ENCODE measurements at places on chromosomes 3 and 15.

- peaks cover 18% of the 10 kb centered on the region for H3K4me1 ChIP-seq
- H3K36me3 ChIP-seq: peaks cover 8% of the 10 kb centered on the region
- no peak overlapping the region for H3K27ac ChIP-seq
- no peaks in the 10 kb centered on the region for H3K27me3 ChIP-seq
Observed at GRCh38 chr3:188212308-188212969, 58.5 kb downstream of the LPP start.

GRCh38 chr3:123126031-123126430 is 59.2 kb downstream of the PDIA5 start:
- H3K27ac ChIP-seq: peak overlapping the region; percentile 32
- H3K4me1 ChIP-seq: peaks cover 8% of the 10 kb centered on the region
- DNase-seq: no peak
- H3K36me3 ChIP-seq: peaks cover 20% of the 10 kb centered on the region

GRCh38 chr3:19596408-19596807 is 337.6 kb downstream of the EFHB start:
- no peaks in the 10 kb centered on the region for H3K4me1 ChIP-seq
- H3K27me3 ChIP-seq: no peaks in the 10 kb centered on the region
- DNase-seq: no peak
- no peak overlapping the region for H3K27ac ChIP-seq
- H3K4me3 ChIP-seq: no peak overlapping the region

DNA sequence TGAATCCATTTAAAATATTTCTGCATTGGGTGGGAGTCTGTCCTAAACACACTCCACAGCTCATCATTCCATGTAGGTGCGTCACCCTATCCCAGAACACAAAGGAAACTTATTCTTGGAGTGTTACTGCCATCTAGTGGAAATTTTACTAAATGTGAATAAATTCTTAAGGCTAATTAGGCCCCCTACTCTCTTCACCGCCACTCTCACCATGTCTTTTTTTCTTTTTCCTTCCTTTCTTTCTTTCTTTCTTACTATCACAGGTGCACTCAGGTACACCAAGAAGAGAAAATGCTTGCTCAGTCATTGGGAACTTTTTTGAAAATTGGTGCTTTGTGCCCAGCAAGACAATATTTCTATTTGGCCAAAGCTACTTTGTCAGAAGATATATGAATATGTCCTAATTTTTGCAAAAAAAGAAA is 26.4 kb upstream of the ATP8B4 start:
- no peak overlapping the region for H3K4me3 ChIP-seq
- no peaks in the 10 kb centered on the region for H3K36me3 ChIP-seq
- peak overlapping the region; percentile 21 for H3K27ac ChIP-seq
- no peaks in the 10 kb centered on the region for H3K27me3 ChIP-seq
- peaks cover 24% of the 10 kb centered on the region for H3K4me1 ChIP-seq

DNA sequence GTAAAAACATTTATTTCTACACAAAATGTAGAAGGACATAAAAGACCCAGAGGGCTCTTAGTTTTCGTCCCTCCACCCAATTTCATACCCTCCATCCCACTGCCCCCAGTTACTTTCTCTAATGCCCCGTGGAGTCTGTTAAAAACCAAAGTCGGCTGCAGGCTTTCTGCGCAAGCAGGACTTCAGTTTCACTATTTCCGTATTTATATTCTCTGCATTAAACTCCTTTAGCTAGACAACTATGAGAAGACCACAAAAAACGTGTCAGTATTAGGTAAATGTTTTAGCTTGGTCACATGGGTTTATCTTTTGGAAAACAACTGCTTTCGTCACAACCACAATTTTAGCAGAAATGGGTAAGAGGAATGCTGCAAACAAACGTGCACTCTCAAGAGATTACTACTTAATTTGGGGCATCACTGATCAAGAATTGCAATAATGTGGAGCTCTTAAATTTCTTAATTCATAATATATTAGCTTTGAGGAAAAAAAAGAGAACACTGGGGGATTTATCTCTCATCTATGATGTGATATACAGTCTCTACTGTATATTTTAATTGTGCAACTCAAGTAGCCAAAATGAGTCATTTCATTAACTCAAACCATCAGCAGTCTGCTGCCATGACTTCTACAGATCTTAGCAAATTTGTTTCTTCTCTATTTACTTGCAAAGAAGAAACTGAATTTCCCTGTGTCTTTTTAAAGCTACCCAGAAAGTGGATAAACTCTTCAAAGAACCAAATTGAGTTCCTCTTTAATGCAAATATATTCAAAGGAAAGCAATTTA is 740 bp upstream of the NSMCE3 start:
- peak overlapping the region; percentile 87 for H3K4me3 ChIP-seq
- H3K27ac ChIP-seq: peak overlapping the region; percentile 95
- no peaks in the 10 kb centered on the region for H3K36me3 ChIP-seq

DNA sequence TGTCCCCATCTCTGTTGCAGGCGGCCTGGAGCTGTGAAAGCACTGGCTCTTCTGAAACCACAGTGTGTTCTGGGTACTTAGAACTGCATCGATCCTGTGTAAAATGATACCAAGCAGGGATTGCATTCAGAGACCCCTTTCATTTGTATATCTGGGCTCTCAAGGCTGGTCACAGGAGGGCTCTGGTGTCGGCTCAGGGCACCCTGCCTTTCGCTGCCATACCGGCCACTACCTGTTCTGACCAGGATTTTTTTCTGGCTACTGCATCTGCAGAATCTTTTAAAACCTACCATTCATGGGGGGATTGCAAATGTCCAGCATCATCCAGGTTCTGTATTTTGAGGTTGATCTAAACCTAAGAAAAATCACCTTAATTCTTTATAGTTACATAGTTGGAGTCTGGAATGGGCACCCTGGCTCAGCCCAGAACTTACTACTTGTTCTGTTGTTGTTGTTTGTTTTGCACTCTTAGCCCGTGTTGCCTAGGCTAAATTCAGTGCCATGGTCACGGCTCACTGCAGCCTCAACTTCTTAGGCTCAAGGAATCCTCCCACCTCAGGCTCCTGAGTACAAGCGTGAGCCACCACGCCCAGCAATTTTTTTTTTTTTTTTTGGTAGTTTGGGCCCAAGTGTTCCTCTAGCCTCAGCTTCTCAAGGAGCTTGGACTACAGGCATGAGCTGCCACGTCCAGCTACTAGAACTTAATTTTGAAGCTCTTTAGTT is 52.7 kb downstream of the TRIM71 start:
- DNase-seq: no peak
- H3K27me3 ChIP-seq: no peaks in the 10 kb centered on the region
- no peak overlapping the region for H3K4me3 ChIP-seq

GRCh38 chr15:56432304-56432703 is 32.6 kb downstream of the MNS1 start:
- H3K4me3 ChIP-seq: no peak overlapping the region
- H3K27me3 ChIP-seq: no peaks in the 10 kb centered on the region
- H3K36me3 ChIP-seq: peaks cover 23% of the 10 kb centered on the region
- no peak for DNase-seq
- H3K4me1 ChIP-seq: no peaks in the 10 kb centered on the region

- no peak for DNase-seq
- H3K27me3 ChIP-seq: no peaks in the 10 kb centered on the region
- no peaks in the 10 kb centered on the region for H3K36me3 ChIP-seq
- H3K27ac ChIP-seq: no peak overlapping the region
- H3K4me1 ChIP-seq: peaks cover 5% of the 10 kb centered on the region
- no peak overlapping the region for H3K4me3 ChIP-seq
Observed at GRCh38 chr15:90845201-90845949, 23.0 kb upstream of the FURIN start.

DNA sequence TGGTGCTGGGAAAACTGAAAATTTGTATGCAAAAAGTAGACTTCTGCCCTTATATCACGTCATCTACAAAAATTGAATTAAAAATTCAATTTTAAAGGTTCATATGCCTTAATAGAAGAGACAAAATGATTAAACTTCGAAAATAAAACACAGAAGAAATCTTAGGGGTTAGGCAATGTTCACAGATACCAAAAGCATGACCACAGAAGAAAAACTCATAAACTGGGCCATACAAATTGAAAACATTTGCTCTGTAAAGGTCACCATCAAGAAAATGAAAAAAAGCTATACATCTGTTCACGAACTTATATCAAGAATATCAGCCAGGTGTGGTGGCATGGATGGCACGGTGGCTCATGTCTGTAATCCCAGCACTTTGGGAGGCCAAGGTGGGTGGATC is 245.1 kb downstream of the PCCB start:
- no peak overlapping the region for H3K4me3 ChIP-seq
- no peaks in the 10 kb centered on the region for H3K4me1 ChIP-seq
- no peak for DNase-seq
- no peaks in the 10 kb centered on the region for H3K27me3 ChIP-seq

DNA sequence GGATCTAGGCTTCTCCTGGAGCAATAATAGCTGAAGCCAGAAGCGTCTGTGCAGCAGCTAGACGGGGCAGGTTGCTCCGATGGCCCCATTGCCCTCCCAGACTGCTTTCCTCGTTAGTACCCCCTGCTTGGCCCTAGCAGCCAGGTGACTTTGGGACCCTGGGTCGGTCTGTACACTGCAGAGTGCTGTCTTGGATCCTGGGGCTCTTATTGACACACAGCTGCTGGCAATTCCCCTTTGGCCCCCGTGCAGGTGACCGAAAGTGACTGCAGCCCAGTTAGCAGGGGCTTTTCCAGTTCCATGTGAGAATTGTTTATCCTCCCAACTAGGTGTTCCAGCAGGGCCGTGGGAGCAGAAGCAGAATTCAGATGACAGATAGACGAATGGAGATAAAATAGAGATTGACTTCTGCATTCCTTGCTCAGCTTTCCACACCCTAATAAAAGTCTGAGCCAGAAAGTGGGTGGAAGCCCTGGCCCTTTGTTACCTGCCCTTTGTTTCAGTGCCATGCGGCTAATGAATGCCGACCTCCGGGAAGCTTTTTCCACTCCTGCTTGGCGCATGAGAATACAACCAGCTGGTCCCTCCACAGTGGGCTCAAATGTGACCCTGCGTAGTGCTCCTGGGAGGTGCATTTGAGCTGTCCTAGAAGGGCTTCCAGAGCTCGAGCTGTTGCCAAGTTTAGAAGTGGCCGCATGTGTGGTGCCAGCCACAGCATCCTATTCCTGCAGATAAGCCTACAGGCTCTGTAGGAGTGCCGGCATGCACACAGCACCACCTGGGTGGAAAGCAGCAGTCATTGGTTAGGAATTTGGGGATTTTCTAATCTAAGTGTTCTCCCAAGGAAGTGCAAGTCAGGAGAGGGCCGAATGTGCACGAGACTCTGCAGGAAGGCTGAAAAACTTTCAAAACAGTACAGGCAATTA is 94.4 kb downstream of the SLCO3A1 start:
- H3K36me3 ChIP-seq: no peaks in the 10 kb centered on the region

DNA sequence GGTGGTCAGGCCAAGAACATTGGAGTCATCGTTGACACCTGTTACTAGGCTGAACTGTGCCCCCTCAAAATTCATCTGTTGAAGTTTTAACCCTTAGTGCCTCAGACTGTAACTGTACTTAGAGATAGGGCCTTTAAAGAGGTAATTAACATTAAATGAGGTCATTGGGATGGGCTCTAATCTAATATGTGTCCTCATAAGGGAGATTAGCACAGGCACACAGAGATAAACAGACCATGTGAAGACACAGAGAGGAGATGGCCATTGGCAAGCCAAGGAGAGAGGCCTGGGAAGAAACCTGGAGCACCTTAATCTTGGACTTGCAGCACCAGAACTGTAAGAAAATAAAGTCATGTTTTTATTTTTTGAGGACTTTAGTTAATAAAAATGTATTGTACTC is 59.6 kb downstream of the PLCL2 start:
- H3K27me3 ChIP-seq: peaks cover 71% of the 10 kb centered on the region
- H3K4me3 ChIP-seq: no peak overlapping the region
- H3K4me1 ChIP-seq: peaks cover 21% of the 10 kb centered on the region
- no peak for DNase-seq
- no peak overlapping the region for H3K27ac ChIP-seq
- no peaks in the 10 kb centered on the region for H3K36me3 ChIP-seq

GRCh38 chr3:60870396-60870795 is 380.9 kb downstream of the FHIT start:
- no peak overlapping the region for H3K4me3 ChIP-seq
- H3K36me3 ChIP-seq: no peaks in the 10 kb centered on the region
- H3K27me3 ChIP-seq: no peaks in the 10 kb centered on the region
- no peak for DNase-seq
- no peak overlapping the region for H3K27ac ChIP-seq

- no peak for DNase-seq
- H3K4me1 ChIP-seq: no peaks in the 10 kb centered on the region
- H3K27ac ChIP-seq: no peak overlapping the region
Observed at GRCh38 chr3:129421988-129422745, 6.3 kb downstream of the EFCAB12 start.
